ENCODE measurements at places on chromosomes 1 and 21.

DNA sequence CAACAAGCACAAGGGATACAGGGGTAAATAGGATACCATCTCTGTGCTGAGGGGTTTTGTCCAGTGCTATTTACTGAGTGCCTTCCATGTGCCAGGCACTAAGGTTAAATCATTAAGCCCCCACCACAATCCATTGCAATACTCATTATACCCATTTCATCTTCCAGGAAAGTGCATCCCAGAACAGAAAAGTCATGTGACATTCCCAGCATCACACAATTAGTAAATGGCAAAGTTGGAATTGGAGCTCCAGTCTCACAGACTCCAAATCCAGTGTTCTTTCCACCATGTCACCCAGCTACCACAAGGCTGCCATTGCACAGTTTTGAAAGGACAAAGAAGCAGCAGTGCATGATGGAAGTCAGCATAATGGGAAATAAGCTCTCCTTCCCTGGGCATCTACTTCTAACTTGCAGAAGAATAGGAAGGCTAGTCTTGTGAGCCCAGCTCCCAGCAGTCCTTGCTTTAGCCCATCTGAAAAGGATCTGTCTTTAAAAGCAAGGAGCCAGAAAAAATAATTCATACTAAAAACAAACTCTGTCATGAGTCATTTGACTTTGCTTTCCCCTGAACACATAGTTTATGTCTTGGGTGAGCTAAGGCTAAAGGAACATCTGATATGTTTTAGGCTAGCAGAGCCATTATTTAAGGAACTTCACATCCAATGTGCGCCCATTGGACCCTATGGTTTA, 111.4 kb upstream of the HOOK1 start:
- no peak for DNase-seq

DNA sequence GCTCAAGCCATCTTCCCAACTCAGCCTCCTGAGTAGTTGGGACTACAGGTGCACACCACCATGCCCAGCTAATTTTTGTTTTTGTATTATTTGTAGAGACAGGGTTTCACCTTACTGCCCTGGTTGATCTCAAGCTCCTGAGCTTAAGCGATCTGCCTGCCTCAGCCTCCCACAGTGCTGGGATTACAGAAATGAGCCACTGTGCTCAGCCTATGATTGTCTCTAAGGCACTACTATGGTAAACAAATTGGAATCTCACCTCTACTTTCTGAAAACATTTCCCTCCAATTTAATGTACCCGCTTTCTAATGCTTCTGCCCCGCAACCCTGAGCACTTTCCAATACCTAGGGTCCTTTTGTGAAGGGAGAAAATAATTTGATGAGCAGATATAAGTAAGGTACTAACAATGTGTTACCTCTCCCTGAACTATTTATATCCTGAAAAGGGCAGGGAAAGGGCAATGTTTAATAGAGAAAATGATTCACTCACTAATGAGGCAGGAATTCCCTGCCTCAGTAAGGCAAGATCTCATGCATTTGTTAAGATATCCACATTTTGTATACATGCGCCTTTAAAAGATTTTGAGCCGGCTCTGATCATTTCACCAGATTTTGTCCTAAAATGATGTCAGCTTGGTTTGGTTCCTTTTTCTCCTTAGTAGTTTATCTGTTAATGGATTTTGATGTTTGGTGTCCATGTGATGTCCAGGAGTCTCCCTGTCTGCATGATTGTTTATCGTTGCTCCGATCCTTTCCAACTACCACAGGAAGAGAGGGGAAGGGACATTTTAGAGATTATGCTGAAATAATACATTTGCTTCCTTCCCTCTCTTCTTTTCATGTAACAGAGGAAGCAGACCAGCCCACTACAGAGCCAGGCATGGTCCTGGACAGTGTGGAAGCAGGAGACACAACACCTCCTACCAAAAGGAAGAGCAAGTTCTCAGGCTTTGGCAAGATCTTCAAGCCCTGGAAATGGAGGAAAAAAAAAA, 47.3 kb upstream of the RCC1 start:
- no peak for DNase-seq

- no peak for DNase-seq
These were observed 50.5 kb downstream of the EPHB2 start for GRCh38 chr1:22761101-22761500.

GRCh38 chr21:40186045-40186444, 318.8 kb downstream of the PCP4 start:
- no peak for DNase-seq

DNA sequence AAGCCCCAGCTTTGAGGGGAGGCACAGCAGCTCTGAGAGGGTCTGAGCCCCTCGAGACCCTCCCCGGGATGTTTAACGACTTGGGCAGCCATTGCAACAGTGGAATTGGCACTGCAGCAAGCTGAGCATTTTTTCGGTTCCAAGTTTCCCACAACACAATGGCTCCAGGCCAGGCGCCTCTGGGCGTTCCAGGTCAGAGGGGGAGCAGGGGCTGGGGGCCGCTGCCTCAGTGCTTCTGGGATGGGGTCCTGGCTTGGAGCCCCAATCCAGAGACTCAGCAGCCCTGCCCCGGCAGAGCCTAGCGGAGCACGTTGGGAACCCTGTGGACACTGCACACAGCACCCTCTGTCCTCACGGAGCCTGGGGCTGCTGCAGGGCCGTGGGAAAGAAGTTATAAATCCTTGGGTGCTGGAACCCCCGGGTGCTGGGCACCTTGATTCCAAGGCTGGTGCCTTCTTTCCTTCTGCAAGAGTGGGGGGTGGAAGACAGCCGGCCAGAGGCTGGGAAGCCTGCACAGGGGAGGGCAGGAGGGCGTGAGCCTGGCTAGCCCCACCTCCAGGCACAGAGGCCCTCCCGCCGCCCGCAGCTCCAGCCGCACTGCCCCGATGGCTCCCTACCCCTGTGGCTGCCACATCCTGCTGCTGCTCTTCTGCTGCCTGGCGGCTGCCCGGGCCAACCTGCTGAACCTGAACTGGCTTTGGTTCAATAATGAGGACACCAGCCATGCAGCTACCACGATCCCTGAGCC, 50.1 kb downstream of the COL18A1 start:
- no peak for DNase-seq

All from stimulated activated CD4-positive, alpha-beta T cell treated with anti-CD3 and anti-CD28 coated beads, Interleukin-2, amount 100 ng/mL, for 4 hours (primary cell).